ENCODE measurements at places on chromosomes 11 and 22.

DNA sequence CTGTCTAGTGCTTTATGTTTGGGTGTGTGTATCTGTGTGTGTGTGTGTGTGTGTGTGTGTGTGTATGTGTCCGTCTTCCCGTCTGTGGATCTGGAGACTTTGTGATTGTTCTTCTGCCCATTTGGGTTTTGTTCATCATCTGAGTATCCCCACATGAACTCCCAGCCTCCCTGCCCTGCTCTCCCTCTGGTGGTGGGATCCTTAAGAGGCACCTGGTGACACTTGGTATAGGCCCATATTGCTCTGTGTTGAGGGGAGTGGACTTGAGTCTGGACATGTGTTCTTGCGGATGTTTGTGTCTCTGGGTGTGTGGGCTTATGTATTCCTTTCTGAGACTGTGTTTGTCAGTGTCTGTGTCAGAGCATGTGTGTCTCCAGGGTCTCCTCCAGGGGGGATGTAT, 15.3 kb downstream of the RCOR2 start:
- DNase-seq = no peak

DNA sequence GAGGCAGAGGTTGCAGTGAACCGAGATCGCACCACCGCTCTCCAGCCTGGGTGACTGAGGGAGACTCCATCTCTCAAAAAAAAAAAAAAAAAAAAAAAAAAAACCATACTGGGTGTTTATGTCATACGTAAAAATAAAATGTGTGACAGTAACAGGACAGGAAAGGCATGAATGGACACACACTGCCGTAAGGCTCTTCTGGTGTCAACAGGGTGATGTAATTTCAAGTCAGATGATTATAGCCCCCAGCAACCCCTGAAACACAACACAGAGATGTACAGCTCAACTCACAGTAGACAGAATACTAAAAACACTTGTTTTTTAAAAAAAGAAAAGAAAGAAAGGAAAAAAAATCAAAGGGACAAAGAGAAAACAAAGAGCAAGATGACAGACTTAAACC, 22.2 kb downstream of the SBF1 start:
- no peak for DNase-seq

DNA sequence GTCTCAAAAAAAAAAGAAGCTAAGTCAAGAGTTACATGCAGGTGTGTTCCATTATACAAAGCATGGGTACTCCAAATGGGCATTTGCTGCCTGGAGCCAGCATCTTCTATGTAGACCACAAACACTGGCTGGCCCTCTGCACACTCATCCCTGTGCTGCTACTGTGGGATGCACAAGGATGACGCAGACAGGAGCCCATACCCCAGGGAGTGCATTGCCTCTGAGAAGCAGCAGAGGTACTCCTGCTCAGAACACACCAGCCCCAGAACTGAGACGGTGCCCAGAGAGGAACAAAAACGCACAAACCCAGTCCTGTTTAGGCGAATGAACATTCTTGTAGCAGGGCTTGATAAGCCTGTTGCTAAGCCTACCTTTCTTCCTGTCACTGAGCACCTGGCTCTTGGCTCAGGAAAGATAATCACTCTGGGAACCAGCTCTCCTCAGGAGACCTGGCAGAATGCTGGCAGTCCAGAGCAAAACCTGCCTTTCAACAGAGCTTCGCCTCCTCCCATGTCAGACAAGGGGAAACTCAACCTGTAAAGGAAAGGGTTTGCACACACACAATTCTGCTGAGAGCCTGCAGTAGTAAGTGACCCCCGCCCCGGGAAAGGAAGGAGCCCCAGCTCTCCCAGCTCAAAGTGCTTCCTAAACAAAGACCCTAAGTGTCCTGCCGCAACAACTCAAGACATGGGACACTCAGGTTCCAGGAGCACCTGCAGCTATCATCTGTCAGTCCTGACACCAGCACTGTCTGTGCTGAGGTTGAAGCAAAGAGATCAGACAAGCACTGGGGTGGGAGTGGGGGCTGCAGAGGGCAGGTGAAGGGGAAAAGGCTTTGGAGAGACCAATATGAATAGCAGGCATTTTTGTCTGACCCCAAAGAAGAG, 145.7 kb downstream of the TENM4 start:
- no peak for DNase-seq

GRCh38 chr11:47466201-47466600, 17.3 kb upstream of the RAPSN start:
- no peak for DNase-seq

- no peak for DNase-seq
Measured at GRCh38 chr22:43342347-43343261, 568 bp downstream of the SCUBE1 start.

- DNase-seq = no peak
Measured at GRCh38 chr22:23688121-23688520, 2.7 kb upstream of the RGL4 start.

DNA sequence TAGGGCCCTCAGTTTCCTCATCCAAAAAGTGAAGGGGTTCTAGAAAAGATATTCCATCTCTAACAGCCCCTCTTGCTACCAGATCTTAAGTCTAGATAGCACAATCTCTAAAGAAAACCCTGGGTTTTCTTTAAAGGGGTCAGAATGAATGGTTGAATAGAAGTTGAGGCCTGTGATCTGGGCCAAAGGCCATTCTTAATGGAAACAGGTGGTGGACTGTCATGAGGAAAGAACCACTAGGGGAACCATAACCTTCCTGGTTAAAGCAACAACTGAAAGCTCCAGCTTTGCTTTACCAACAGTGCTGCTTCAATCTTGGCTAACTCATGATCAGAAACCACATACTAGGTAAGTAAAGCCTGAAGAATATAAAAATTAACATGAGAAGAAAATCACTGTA, 1.8 kb downstream of the CELF1 start:
- DNase-seq = no peak

- no peak for DNase-seq
Measured at GRCh38 chr11:10838083-10838482, 19.8 kb downstream of the ZBED5 start.

DNA sequence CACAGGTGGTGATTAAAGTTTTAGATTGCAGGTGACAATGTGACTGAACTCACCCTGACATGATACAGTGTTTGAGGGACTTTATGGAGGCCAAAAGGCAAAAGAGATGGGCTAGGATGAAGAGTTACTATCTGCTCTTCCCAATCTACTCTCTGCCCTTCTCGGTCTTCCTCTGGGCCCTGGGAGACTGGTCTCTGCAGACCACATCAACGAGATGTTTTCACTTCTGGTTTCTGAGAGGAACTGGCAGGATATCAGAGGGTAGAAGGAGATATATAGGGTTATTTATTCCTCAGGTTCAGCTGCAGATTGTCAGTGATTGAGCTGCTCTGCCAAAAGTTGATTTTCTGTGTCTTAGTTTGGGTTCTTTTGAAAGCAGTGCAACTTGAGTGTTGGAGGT, 32.4 kb upstream of the CD44 start:
- DNase-seq = no peak

- DNase-seq = no peak
Measured at GRCh38 chr11:17015627-17016126, 1.5 kb upstream of the PLEKHA7 start.

GRCh38 chr11:17161515-17161914, 46.3 kb downstream of the PIK3C2A start:
- DNase-seq = no peak

DNA sequence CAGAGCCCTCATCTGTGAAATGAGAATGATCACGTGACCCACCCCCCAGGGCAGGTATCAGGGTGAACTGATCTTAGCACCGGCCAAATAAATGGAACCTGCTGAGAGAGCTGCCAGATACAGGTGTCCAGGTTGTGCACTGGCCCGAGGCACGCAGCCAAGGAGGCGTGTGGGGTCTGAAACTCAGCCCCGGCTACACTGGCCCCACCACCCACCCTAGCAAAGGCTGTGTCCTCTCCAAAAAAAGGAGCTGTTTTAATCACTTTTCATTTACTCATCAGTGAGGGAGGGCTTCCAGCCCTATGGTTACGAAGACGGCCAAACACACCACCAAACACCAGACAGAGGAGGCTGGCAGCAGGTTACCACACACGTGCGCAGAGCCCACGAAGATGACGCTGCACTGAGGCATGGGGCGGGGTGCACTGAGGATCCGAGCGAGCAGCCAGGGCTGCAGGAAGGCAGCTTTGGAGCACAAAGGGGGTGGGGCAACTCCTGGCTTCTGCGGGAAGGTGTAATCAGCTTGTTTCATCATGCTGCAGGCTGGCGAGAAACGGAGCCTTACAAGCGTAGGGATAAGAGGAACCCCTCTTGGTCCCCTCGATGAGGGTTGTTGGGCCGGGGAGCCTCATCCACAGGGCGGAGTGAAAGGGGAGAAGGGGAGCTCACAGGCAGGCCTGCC, 19.5 kb upstream of the SLC22A12 start:
- DNase-seq = no peak

DNA sequence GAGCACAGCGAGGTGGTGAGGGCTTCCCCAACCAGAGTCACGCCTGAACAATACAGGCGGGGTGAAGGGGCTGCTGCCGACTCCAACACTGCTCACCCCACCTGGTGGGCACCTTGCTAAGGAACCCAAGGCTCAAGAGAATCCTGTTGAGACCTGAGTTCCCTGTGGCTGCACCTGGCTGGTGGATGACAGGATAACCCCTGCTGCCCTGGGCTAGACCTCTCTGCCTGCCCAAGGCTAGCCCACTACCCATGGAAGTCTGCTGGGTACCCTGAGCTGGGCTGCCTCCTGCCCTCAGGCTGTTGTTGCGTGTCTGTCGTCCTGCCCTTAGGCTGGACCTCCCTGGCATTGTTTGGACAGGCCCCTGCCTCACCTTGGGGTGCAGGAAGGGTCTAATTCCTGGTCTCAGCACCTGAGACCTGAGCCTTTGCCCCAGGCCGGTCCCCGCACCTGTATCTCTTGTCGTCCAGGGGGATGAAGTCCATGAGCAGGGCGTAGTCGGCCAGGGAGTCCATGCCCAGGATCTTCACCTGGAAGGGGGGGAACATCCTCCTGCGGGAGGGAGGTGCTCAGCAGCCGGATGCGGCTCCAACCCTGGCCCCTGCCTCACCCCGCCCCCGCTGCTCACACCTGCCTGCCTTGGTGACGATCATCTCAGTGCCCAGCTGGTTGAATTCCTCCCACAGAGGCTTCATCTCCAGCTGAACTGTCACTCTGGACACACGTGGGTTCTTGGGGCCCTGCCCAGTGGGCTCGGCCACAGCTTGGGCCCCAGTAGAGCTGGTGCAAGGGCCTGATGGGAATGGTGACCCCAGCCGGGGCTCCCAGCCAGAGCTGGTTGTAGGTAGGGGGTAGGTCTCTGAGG, 4.9 kb upstream of the NUDT8 start:
- no peak for DNase-seq

DNA sequence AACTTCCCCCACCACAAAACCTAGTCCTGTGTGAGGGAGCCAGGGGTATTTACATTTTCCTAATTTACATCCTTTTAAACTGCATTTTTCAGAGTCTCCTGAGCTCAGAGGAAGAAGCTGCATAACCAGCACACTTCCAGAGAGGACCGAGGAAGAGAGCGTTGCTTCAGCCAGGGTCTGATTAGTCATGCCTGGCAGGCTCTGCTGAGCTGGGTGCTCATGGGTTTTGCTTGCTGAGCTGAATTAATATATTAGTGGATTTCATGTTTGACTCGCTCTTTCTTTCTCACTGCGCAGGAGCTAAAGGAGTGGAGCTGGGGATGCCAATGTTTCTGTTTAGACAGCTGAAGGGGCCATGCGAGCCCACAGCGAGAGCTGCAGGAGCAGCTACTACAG, 539.3 kb upstream of the B3GAT1 start:
- DNase-seq = no peak

DNA sequence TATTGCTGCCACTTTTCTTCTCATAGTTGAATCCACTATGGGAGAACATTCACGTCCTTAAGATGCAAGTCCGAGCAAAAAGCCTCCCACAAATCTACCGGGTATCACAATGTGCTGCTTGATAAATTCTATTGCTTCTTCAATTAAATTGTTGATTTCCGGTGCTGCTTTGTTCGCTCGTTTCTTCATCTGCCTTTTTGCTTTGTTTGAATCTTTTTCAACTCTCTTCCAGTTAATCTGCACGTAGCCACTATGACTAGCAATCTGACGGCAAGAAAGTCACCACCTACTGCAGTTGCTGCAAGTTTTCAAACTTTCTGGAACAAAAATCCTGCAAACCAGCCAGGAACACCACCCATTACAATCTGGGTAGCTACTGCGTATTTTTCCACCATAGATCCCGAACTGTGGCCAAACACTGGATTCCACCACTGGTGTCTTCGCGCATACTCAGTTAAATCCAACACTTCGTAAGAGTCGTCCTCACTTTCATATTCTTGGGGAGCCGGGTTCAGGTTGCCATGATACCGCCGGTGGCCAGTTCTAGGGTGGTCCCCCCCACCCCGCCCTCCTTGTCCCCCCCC, 59.1 kb downstream of the CLMP start:
- no peak for DNase-seq

GRCh38 chr22:37896181-37896592, 9.9 kb upstream of the MICALL1 start:
- no peak for DNase-seq

DNA sequence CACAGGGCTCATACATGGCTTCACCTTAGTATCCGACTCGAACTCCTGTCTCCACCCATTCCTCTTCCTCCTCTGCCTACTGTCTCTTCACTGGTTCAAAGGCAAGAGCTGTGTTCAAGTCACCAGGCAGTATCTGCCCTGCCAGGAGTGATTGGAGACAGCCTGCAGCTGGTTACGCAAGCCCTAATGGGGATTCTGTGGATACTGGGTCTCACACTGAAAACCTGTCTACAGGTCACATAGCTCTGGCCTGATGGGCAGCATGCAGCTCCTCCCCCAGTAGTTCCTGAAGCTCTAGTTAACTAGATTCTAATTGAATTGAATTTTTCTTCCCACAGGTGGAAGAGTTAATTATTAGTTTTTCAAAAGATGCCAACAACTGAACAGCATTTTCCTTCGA, 332.2 kb downstream of the TMEM135 start:
- no peak for DNase-seq

- DNase-seq = no peak
Measured at GRCh38 chr22:17303840-17304779, 65.2 kb upstream of the CECR2 start.
